Activated T-cell treated with anti-CD3 and anti-CD28 coated beads for 1 hour (primary cell): ENCODE measurements at places on chromosomes 6 and 20.

GRCh38 chr6:33857932-33858475 is 54.2 kb upstream of the MLN start:
- no peak for DNase-seq

GRCh38 chr6:65671922-65672321 is 35.1 kb downstream of the EYS start:
- DNase-seq: no peak

GRCh38 chr20:46894971-46895905 is 595 bp downstream of the EYA2 start:
- no peak for DNase-seq

GRCh38 chr6:131117878-131118277 is 17.4 kb upstream of the AKAP7 start:
- no peak for DNase-seq

DNA sequence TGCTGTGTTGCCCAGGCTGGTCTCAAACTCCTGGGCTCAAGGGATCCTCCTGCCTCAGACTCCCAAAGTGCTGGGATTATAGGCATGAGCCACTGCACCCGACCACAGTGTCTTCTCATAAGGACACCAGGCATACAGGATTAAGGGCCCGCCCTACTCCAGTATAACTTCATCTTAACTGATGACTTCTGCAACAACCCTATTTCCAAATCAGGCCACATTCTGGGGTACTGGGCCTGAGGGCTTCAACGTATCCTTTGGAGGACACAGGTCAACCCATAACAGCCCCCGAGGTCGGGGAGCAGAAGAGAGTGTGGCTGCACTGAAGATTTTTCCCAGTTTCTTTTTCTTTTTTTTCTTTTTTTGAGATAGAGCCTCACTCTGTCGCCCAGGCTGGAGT is 39.7 kb downstream of the SUN5 start:
- no peak for DNase-seq

DNA sequence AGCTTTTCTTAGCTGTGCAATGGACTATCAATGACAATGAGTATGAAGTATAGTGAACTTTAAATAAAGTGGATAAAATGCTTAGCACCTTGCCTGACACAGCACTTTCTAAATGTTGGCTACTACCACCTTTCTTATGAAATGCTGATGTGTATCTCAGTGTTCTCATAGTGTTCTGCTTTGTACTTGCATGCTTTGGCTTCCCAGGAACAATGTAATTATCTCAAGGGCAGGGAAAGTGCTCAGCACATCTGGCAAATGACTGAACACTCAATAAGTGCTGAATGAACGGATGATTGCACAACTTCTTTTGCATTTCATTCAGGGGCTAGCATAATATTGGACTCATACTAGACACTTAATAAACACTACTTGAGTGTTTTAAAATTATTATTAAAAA is 28.2 kb upstream of the NOX3 start:
- no peak for DNase-seq

DNA sequence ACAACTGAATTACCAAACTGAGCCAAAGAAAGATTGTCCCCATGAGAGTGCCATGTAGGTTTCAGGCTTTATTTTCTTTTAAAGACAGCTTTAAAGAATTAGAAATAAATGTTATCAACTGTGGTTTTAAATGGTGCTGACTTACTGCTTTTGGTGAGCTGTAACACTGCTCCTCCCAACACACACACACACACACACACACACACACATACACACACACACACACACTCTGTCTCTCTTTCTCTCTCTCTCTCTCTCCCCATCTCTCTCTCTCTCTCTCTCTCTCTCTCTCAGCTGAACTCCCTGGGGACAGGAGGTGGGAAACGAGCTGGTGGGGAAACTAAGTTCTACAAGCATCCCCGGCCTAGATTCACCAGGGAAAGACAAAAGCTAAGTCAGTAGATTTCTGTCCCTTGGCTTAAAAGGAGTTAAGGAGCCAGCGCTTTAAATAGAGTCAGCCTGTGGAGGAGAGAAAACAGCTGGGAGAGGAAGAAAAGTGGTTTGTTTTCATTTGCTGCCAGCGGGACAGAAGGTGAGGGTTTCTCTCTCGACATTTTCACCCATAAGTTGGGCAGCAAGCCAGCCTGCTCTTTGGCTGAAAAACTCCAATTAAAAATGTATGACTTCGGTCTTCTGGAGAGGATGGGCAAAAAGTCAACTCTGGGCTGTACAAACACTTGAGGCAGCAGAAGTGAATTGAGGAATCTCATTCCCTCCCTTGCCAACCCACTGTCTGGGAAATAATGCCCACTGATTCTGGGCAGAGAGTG is 27.4 kb downstream of the CBLN4 start:
- DNase-seq: no peak

GRCh38 chr6:95882371-95882770 is 133.4 kb upstream of the FUT9 start:
- DNase-seq: no peak

DNA sequence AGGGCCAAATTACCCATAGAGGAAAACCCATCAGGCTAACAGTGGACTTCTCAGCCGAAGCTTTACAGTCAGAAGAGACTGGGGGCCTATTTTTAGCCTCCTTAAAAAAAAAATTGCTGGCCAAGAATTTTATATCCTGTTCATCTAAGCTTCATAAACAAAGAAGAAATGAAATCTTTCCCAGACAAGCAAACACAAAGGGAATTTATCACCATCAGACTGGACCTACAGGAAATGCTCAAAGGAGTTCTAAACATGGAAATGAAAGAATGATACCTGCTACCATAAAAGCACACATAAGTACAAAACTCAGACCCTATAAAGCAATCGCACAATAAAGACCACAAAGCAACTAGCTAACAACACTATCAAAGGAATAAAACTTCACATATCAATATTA is 19.3 kb downstream of the DTNBP1 start:
- DNase-seq: no peak

GRCh38 chr6:69883551-69883950 is 17.2 kb downstream of the COL19A1 start:
- no peak for DNase-seq

GRCh38 chr6:129495652-129496051 is 214.3 kb downstream of the ARHGAP18 start:
- DNase-seq: no peak

DNA sequence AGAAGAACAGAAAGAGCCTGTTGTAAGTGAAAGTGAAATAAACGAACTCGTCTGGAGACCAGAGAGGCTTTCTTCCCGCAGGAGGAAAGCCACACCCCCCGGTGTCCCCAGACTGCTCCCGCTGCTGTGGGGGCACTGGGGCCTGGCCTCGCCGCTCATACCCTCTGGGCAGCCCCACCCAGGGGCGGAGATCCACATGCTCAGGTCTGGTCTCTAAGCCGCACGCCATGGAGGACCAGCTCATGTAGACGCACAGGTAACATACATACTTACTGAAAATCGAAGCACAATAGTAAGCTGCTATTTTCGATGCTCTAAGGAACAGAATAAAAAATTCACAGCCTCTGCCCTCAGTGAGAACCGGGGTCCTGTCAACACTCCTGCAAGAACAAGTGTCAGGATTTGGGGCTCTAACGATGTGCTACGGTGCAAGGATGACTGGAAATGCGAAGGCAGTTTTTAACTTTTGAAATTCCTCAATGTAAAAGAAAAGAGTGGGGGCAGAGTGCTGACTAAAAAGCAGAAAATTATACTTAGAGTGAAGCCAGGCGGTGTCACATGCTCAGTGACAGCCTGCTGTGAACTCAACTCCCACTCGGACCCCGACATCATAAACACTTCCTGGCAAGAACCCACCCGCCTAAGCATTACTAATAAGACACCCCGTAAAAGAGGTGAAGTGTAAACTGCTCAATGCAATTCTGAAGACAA is 110.5 kb downstream of the IRF4 start:
- no peak for DNase-seq

DNA sequence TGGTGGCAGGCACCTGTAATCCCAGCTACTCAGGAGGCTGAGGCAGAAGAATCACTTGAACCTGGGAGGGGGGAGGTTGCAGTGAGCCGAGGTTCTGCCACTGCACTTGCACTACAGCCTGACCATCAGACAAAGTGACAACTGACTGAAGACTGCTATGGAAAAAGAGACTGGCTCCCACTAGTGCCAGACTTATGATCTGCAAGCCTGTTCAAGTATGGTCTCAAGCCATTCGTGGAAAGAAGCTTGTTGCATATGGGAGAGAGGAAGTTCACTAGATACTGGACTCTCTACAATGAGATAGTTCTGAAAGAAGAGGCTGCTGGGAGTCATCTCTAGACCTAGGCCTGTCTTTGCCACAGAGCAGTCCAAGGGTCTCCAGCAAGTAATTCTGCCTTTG is 26.7 kb downstream of the MDN1 start:
- DNase-seq: no peak

DNA sequence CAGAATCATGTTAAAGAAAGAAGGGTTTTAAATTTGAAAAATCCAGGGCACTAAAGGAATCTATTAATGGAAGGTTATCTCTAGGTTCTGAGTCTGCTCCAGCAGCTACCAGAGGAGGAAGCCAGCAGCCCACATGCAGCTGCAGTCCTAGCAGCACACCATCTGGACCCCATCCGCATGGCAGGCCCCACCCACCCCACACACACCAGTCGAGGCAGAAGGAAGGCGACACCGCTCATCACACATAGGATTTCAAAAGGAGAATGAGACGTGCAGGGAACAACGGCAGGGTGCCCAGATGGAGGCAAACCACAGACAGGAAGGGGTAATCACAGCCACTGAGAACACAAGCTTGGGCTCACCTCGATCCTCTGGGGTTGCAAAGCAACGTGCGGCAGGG is 78.9 kb downstream of the GINS1 start:
- no peak for DNase-seq

DNA sequence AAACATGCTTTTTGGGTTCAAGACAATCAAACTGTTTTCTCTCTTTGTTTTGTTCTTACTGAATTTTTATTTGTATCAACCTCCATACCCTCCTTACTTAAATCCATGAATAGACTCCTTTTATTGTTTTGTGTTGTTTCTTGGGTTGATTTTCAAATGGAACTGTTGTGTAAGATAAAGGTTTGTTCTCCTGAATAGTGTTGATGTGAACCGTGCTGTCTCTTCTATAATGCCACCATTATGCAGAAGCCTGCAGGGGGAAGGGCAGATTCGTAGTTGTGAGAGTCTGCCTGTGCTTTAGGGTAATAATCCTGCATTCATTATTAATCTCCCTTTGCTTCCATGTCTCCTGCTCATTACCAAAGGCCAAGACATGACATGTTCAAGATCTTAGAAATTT is 105.9 kb downstream of the CDKAL1 start:
- DNase-seq: no peak

- no peak for DNase-seq
Measured at GRCh38 chr6:120005292-120005976, 655.9 kb upstream of the MAN1A1 start.

- DNase-seq: no peak
Measured at GRCh38 chr20:57661746-57662455, 41.7 kb upstream of the ZBP1 start.

- DNase-seq: no peak
Measured at GRCh38 chr6:158560836-158561320, 987 bp downstream of the TMEM181 start.
